Transverse colon (tissue), 4 donors: ENCODE measurements at places on chromosomes 16 and 17.

GRCh38 chr17:41421116-41421515, 3.3 kb downstream of the KRT37 start:
- no peak for DNase-seq

GRCh38 chr17:7839876-7840261, 5.9 kb downstream of the KDM6B start:
- DNase-seq, result no peak

DNA sequence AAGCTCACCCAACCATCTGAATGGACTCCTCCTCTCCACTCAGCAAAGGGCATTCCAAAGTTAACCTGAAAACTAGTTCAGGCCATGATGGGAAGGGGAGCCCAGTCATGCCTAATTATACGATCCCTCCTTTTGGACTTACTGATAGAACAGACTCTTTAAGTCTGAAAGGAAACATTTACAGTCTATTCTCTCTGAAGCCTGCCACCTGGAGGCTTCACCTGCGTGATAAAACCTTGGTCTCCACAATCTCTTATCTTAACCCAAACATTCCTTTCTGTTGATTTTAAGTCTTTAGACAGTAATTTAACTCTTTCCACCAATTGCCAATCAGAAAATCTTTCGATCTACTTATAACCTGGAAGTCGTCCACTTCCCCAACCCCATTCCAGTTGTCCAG, 9.0 kb upstream of the MPP2 start:
- DNase-seq, result no peak

DNA sequence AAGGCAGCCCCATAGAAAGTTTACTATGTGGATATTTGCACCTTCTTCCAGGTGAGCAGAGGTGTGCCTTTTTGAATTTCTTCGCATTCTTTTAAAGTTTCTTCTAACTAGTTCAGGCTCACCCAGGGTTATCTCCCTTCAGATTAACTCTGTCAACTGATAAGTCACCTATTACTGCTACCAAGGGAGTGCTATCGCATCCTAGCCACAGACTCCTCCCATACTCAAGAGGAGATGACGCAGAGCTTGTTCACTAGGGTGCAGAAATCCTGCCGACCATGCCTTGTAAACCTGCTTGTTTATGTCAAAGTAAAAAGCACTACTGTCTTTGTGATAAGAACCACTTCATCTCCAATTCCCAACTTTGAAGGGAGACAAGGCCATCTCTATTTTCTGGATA, 390.1 kb downstream of the RBFOX1 start:
- DNase-seq, result no peak

DNA sequence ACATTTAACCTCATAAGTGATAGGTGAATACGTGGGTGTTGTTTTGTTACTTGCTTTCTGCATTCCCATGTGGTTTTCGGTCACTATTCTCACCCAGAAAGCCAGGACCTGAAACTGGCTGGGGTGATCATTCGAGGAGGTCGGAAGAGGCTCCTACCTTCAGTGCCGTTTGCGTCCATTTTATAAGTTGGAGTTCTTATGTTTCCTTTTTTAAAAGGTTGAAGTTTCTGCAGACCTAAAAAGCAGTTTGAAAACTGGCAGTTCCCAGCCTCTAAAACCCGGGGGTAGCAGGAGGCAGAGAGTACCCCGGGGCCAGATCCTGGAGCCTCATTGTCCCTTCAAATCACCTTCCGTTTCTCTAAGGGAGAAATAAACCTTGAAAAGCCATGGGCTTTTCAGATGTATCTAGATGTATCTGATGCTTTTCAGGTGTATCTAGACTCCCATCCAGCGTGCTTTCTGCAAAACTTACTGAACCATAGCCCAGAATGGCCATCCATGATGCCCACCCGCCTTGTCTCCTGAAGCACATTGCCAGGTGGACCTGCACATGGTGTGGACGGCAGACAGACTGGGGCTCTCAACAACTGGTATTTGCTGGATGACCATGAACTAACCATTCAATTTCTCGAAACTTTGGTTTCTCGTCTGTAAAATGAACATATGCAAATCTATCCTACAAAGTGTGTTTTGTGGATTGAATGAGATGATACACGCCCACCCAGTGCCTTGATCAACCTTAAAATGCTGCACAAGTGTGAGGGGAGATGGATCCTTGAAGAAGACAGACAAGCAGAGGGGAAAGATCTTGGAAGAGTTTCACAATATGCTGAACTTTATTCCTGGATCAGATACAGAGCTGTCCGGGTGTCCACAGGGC, 1.3 kb downstream of the NLRC5 start:
- DNase-seq, result peak; percentile 10

- DNase-seq, result no peak
These were observed 57.0 kb downstream of the BMERB1 start for GRCh38 chr16:15491411-15491810.

GRCh38 chr17:81364278-81365147, 30.7 kb upstream of the BAHCC1 start:
- peak; percentile 31 for DNase-seq

DNA sequence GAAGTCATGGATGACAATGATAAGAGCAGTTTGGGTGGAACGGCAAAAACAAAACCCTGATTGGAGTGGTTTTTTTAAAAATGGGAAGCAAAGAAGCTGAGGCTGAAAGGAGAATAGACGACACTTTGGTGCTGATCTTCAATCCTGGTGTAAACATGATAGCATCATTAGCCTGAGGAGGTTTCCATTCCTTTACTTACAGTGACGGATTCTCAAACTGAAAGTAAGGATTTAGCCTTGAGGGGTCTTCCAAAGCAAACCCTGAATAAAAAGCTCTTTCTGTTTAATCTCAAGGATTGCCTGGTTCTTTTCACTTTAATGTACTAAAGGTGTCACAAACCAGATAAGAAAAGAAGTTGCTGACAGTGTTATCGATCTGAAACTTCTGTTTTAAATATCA, 69.3 kb downstream of the KCNJ2 start:
- DNase-seq, result no peak

DNA sequence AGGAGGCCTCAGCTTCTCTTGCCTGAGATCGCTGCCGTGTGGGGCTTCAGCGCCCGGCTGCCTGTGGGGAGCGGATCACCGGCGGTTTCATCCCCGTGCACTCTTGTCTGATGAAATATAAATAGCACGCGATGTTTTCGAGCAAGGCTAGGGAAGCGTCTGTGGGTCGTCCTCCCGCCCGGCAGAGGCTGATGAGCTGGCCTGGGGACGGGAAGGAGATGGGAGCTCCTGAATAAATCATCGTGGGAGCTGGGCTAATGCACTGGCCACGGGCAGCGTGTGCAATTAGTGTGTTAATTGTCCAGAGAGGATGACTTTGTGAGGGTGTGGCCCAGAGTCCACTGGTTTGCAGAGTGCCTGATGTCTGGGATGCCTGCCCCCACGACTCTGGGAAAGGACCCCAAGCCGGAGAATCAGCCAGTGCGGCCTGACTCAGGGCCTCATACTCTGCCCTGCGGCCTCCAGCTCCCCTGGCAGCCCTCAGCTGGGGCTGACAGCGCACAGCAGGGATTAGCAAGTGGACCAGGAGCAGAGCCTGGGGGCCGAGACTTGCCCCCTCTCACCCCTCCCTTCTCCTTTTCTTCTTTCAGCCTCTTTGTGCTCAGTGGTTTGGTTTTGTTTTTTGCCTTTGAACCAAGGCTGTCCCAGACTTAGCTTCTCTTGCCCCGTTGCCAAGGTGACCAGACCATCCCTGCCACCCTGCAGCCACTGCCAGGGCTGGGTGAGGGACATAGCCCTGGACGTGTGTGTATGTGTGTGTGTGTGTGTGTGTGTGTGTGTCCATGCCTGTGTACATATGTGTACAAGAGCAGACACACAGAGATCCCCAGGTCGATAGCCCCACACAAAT, 21.4 kb downstream of the KCNJ12 start:
- DNase-seq, result no peak

DNA sequence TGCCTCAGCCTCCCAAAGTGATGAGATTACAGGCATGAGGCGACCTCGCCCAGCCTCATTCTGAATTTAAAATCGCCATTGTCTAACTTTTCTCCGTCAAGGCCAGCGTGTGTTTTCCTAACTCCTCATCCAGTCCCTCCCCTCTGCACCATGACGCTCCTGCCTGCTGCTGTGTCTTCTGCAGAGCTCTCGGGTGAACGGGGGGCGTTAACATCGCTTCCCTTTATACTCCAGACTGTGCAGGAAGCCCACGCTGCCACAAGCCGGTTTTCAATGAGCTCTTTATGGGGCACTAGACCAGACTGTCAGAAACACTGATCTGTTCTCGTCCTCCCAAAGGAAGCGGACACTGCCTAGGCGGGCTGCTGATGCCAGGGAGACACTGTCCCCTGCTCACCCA, 13.2 kb downstream of the AANAT start:
- DNase-seq, result no peak

DNA sequence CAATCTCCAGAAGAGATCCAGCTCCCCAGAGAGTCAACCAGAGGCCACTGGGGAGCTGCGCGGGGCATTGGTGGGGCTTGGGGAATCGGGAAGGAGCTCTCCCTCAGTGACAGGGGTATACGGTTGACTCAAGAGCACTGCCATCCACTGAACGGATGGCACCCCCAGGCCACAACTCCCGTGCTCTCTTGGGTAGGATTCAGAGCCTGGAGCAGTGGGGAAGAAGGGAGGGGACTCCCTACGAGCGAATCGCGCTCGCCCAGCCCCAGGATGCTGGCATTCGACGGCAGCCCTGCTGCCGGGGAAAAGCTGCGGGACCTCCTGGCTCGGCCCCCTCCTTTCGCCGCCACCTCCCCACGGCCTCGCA, 473 bp upstream of the TPPP3 start:
- DNase-seq, result no peak
